ENCODE measurements at places on chromosomes 2 and 18. TPM values are rescaled to one million over a fixed set of nuclear protein-coding genes. Genes with fewer than 3 reads are reported as not detected.
A peak's percentile ranks its signal among the peaks of the same experiment; 100 is the strongest.

PLB1 gene
- total RNA-seq, result not detected

NIF3L1 gene
- total RNA-seq, result 56.5 TPM

INPP5D gene
- total RNA-seq, result 13.1 TPM

CYP26B1 gene
- total RNA-seq, result 0.22 TPM

GYPC gene
- total RNA-seq, result 14.0 TPM

TRABD2A gene
- total RNA-seq, result 1.7 TPM

- no peaks in the 10 kb centered on the region for H3K27me3 ChIP-seq
- DNase-seq, result no peak
- H3K27ac ChIP-seq, result no peak overlapping the region
- no peaks in the 10 kb centered on the region for H3K4me1 ChIP-seq
- H3K4me3 ChIP-seq, result no peak overlapping the region
Measured at GRCh38 chr2:25524507-25524906, 148.9 kb downstream of the DTNB start.

DNA sequence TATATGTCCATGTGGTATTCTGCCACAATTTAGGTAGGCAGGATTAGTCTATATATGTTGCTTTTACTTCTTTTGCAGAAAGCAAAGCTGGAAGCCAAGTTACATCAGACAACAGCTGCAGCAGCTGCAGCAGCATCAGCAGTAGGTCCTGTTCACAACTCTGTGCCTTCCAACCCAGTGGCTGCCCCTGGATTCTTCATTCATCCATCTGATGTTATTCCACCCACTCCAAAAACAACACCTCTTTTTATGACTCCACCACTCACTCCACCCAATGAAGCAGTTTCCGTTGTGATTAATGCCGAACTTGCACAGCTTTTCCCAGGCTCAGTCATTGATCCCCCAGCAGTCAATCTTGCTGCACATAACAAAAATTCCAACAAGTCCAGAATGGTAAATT lies 107.6 kb downstream of the BIRC6 start:
- peaks cover 55% of the 10 kb centered on the region for H3K36me3 ChIP-seq
- no peak overlapping the region for H3K27ac ChIP-seq
- no peaks in the 10 kb centered on the region for H3K4me1 ChIP-seq
- DNase-seq, result no peak

DNA sequence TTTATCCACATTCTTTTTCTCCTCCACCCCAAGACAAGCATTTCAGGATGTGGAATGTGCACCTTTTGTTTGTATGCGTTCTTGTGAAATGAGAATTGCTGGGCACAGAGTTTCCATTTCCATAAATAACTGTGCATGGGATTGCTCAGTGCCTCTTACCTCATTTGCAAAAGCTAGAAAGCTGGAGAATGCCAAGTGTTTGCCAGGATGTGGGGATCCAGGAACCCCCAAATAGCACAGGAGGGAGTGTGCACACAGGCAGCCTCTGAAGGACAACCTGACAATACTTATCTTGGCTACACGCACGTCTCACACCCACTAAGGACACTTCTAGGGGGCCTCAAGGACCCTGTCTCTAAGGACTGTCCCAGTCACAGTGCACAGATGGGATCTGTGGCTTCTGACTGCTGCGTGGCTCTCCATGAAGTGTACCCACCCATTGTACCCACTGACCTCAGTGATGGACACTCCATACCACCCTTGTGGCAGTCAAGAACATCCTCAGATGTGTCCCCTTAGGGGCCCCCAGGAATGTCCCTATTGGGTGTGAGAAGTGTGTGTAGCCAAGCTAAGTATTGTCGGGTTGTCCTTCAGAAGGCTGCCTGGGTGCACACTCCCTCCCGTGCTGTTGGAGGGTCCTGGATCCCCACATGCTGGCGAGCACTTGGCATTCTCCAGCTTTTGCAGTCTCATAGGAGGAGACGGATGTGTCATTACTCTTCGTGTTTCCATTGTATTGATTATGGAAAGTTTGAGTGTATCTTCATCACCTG lies 38.4 kb downstream of the CAPN13 start:
- no peak for DNase-seq
- H3K36me3 ChIP-seq, result no peaks in the 10 kb centered on the region
- H3K27me3 ChIP-seq, result no peaks in the 10 kb centered on the region
- H3K27ac ChIP-seq, result no peak overlapping the region
- no peaks in the 10 kb centered on the region for H3K4me1 ChIP-seq

DNA sequence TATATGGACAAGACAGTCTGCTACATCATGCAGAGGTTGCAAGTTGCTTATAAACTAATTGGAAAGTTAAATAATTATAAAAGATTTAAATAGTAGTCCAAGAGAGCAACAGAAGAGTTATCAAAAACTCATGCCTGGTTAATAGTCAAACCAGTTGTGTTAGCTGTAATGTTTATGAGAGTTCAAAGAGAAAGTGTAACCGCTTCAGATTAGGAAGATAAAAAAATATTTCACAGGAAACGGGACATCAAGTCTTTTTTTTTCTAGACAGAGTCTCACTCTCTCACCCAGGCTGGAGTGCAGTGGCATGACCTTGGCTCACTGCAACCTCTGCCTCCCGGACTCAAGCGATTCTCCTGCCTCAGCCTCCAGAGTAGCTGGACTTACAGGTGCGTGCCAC lies 34.6 kb upstream of the RNF125 start:
- no peak for DNase-seq
- H3K27me3 ChIP-seq, result no peaks in the 10 kb centered on the region
- peaks cover 6% of the 10 kb centered on the region for H3K36me3 ChIP-seq
- no peaks in the 10 kb centered on the region for H3K4me1 ChIP-seq
- H3K4me3 ChIP-seq, result no peak overlapping the region

DNA sequence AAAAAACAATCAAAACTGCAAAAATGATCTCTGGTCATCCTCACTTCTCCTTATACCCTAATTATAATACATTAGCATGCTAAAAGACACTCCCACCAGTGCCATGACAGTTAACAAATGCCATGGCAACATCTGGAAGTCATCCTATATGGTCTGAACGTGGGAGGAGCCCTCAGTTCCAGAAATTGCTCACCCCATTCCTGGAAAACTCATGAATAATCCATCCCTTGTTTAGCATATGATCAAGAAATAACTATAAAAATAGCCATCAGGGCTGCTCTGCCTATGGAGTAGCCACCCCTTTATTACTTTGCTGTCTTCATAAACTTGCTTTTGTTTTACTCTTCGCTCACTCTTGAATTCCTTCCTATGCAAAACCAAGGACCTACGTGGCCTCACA lies 5.7 kb upstream of the C2orf80 start:
- H3K27me3 ChIP-seq, result no peaks in the 10 kb centered on the region
- no peaks in the 10 kb centered on the region for H3K36me3 ChIP-seq
- no peak overlapping the region for H3K4me3 ChIP-seq
- DNase-seq, result no peak
- no peaks in the 10 kb centered on the region for H3K4me1 ChIP-seq

GRCh38 chr2:191977754-191978153 lies 130.9 kb upstream of the CAVIN2 start:
- no peaks in the 10 kb centered on the region for H3K36me3 ChIP-seq
- H3K27ac ChIP-seq, result no peak overlapping the region

GRCh38 chr2:41836948-41837347 lies 210.9 kb upstream of the PKDCC start:
- H3K27me3 ChIP-seq, result no peaks in the 10 kb centered on the region
- no peaks in the 10 kb centered on the region for H3K4me1 ChIP-seq
- H3K27ac ChIP-seq, result no peak overlapping the region
- DNase-seq, result peak; percentile 54
- no peak overlapping the region for H3K4me3 ChIP-seq

GRCh38 chr2:205505371-205505770 lies 176.9 kb upstream of the NRP2 start:
- no peaks in the 10 kb centered on the region for H3K4me1 ChIP-seq
- H3K36me3 ChIP-seq, result no peaks in the 10 kb centered on the region
- no peaks in the 10 kb centered on the region for H3K27me3 ChIP-seq
- DNase-seq, result no peak
- H3K27ac ChIP-seq, result no peak overlapping the region

- no peak for DNase-seq
- H3K4me3 ChIP-seq, result peak overlapping the region; percentile 83
- no peaks in the 10 kb centered on the region for H3K27me3 ChIP-seq
- peaks cover 34% of the 10 kb centered on the region for H3K36me3 ChIP-seq
- no peaks in the 10 kb centered on the region for H3K4me1 ChIP-seq
Measured at GRCh38 chr2:32358111-32358482, 1.3 kb downstream of the BIRC6 start.

DNA sequence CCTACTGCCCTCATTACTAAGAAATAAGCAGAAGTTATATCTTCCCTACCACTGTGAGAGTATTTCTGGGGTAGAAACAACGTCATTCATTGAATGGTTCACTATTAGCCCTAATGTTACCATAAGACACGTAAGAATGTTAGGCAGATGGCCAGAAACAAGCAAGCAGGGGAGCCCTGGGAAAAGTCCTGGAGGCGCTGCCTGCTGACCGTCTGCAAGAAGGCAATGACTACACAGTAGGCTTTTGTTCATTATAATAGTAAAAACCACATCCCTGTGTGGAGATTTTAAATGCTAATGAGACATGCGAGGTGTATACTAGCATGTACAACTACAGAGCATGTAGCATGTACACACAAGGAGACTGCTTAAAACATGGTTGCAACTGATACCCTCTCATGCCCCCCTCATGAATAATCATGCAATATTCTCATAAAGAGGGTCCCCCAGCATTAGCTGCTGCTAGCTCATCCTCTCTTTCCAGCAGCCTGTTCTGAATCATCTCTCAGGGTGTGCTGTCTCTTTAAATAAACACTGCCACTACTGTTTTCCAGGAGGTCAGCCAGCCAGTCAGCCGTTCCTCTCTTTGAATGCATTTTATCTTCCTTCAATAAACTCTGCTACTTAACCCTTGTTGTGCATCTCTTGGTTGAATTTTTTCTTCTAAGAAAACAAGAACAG lies 23.6 kb downstream of the SUCLG1 start:
- no peak overlapping the region for H3K4me3 ChIP-seq
- H3K27me3 ChIP-seq, result no peaks in the 10 kb centered on the region
- no peak for DNase-seq
- no peaks in the 10 kb centered on the region for H3K4me1 ChIP-seq
- H3K36me3 ChIP-seq, result peaks cover 56% of the 10 kb centered on the region
- H3K27ac ChIP-seq, result no peak overlapping the region

GRCh38 chr2:145760781-145761649 lies 1241.1 kb upstream of the ZEB2 start:
- no peaks in the 10 kb centered on the region for H3K36me3 ChIP-seq
- no peak overlapping the region for H3K27ac ChIP-seq
- H3K4me3 ChIP-seq, result no peak overlapping the region

DNA sequence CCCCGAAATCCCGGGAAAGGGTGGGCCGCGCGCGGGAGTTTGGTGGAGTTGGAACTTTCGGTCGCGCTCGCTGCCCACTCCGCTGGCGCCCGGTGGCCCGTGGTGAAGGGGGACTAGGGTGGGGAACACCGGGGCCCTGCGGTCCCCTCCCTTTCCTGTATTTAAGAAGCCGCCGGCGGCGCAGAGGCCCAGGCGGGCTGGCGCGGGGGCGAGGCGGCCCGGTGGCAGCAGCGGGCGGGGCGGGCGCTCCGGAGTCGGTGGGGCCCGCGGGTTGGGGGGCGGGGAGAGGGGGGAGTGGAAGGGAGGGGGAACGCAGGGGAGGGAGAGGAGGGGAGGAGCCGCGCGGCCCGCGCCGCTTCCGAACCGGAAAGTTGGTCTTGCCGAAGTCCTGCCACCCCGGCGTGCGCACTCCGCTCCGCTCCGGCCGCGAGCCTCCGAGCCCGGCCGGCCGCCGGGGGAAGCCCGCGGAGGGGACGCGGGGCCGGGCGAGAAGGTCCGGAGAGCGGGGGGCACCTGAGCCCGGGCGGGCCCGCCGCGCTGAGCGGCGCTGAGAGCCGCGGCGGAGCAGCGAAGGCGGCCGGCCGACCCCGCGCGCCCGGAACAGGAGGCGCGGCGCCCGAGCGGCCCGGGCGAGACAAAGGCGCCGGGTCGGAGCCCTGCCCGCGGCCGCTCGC lies 425 bp upstream of the SALL3 start:
- peak; percentile 72 for DNase-seq
- H3K27me3 ChIP-seq, result peaks cover 35% of the 10 kb centered on the region
- peaks cover 6% of the 10 kb centered on the region for H3K36me3 ChIP-seq
- H3K4me1 ChIP-seq, result peaks cover 4% of the 10 kb centered on the region
- peak overlapping the region; percentile 58 for H3K4me3 ChIP-seq
- H3K27ac ChIP-seq, result no peak overlapping the region

GRCh38 chr18:60962625-60963024 lies 370.6 kb upstream of the CDH20 start:
- no peaks in the 10 kb centered on the region for H3K27me3 ChIP-seq
- H3K27ac ChIP-seq, result no peak overlapping the region
- no peak overlapping the region for H3K4me3 ChIP-seq
- no peaks in the 10 kb centered on the region for H3K4me1 ChIP-seq
- no peak for DNase-seq

DNA sequence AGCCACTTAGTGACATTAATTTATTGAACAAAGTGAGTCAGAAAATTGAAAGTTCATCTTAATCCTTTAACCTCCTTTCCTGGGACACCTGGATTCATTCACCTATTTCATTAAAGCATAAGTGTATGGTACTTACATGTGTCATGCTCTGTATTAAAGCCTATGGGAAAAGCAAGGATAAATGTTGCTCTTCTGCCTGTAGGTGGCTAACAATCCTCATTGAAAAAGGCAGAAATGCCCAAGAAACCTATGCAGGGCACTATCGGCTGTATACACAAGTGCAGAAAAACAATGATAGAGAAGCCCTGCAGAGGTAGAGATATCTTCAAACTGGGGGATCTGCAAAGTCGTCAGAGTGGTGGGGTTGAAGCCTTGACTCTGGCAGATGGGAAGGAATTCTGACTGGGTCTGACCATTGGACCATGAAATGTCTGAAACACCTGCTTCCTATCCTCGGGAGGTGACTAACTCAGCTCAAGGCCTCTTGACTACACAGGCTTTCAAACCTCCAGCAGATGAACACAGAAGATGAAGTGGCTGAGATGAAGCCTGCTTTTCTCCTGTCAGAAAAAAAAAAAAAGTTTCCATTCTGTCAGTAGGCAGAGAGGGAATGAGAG lies 83.1 kb downstream of the DCC start:
- DNase-seq, result no peak
- no peak overlapping the region for H3K4me3 ChIP-seq
- H3K27me3 ChIP-seq, result no peaks in the 10 kb centered on the region
- H3K4me1 ChIP-seq, result no peaks in the 10 kb centered on the region
- no peaks in the 10 kb centered on the region for H3K36me3 ChIP-seq

- H3K27me3 ChIP-seq, result no peaks in the 10 kb centered on the region
- no peak overlapping the region for H3K27ac ChIP-seq
- no peaks in the 10 kb centered on the region for H3K36me3 ChIP-seq
- no peak for DNase-seq
Measured at GRCh38 chr18:10354241-10354811, 100.1 kb upstream of the APCDD1 start.

- H3K27me3 ChIP-seq, result no peaks in the 10 kb centered on the region
- no peak overlapping the region for H3K27ac ChIP-seq
- no peaks in the 10 kb centered on the region for H3K4me1 ChIP-seq
- DNase-seq, result no peak
- H3K36me3 ChIP-seq, result peaks cover 10% of the 10 kb centered on the region
- H3K4me3 ChIP-seq, result no peak overlapping the region
Measured at GRCh38 chr2:240901986-240902614, 4.0 kb upstream of the CROCC2 start.

GRCh38 chr2:212940816-212941215 lies 210.6 kb downstream of the IKZF2 start:
- no peaks in the 10 kb centered on the region for H3K36me3 ChIP-seq
- H3K27ac ChIP-seq, result peak overlapping the region; percentile 78
- H3K4me3 ChIP-seq, result no peak overlapping the region
- H3K27me3 ChIP-seq, result no peaks in the 10 kb centered on the region
- DNase-seq, result peak; percentile 70

- no peak overlapping the region for H3K27ac ChIP-seq
- no peaks in the 10 kb centered on the region for H3K4me1 ChIP-seq
- H3K36me3 ChIP-seq, result no peaks in the 10 kb centered on the region
- no peaks in the 10 kb centered on the region for H3K27me3 ChIP-seq
Measured at GRCh38 chr2:17106418-17106817, 411.8 kb downstream of the RAD51AP2 start.

Data from H9 (cell line).